ENCODE measurements at places on chromosomes 3 and 15. TPM values are rescaled to one million over a fixed set of nuclear protein-coding genes. Genes with fewer than 3 reads are reported as not detected.

- DNase-seq, result no peak
Observed at GRCh38 chr3:49666592-49666991, 7.6 kb upstream of the APEH start.

DNA sequence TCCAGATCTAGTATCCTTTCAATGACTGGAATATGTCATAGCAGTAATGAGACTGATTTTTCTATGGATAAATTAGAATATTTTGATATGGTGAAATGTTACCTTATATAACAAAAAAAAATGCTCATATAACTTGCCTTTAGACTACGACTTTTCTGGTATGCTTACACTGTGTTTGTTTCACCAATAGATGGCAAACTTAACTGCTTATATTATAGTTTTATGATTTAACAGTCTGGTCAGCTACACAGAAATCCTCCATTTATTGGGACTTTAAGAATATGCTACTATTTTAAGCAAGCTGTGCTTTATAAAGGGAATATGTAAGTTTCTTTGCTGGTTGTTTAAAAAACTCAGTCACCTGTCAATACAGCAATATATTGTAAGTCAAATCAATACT, 205.6 kb downstream of the VGLL3 start:
- DNase-seq, result no peak

DNA sequence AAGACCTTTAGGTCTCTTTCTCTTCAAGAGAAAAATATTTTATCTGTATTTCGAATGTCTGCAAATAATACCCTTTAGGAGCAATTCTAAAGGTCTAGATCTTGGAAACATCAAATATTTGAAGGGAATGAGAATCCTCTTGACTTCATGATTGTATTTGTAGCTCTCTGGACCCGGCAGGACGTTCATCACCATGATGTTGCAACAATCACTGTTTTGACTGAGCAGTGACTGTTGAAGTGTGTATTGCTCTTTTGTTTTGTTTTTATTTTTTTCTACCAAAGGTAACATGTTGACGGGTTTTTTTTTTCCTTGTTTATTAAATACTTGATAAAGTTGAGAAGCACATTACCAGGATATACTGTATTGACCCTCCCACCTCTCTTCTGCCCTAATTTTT, 55.3 kb upstream of the CCR4 start:
- DNase-seq, result no peak

DNA sequence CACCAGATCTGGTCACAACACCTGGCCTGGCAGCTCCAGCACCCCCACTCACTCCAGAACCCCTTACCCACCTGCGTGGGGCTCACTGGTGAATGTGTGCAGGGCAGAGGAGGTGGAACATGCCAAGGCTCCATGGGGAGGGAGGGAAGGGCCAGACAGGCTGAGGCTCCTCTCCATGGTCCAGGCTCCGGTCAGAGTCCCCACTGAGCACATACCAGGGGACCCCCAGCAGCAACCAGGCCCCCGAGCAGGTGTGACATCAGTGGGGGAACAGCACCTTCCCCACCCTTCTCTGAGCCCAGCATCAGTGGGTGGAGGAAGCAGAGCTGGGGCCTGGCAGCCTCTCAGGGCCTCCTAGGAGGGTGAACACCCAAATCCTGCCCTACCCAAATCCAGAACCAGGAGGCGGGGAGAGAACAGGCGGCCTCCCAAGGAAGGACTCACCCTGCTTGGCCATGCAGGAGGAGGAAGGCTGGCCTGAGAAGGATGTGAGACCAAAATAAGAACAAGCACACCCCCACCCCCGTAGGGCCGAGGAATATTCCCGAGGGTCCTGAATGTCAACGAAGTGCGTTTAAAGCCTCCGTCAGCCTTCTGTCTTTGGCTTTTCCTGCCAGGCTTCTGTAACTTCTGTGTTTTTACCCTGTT, 1.1 kb upstream of the GP9 start:
- no peak for DNase-seq

The DNAJC19 gene
- total RNA-seq, result 29.8 TPM

The CHL1 gene
- not detected for total RNA-seq

The FETUB gene
- total RNA-seq, result not detected

Measured in glomerular endothelial cell (primary cell).